ENCODE measurements at places on chromosomes 7 and 10. TPM values are rescaled to one million over a fixed set of nuclear protein-coding genes. Genes with fewer than 3 reads are reported as not detected.

Gene MKX
- total RNA-seq, result 2.3 TPM

Gene CPA1
- 35.4 TPM for total RNA-seq

Gene GJD4
- not detected for total RNA-seq

Gene ZSCAN21
- total RNA-seq, result 7.7 TPM

Gene CCL24
- total RNA-seq, result 15.7 TPM

Gene XRCC2
- total RNA-seq, result 1.3 TPM

DNA sequence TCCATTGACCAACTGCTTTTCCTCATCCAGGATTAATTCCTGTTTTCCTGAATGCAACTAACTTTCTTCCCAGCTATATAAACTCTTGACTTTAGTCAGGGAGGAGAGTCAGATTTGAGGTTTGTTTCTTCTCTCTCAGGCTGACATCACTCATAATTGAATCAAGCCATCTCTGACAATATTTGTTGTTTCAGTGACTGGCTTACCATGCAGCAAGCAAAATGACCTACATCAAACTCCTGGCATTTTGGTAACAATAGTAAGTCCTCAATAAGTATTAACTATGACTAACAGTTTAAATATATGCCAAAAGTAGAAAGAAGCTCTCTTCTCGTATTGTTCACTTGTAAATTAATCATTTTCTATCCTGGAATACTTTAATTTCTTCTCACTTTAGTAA, 625.7 kb upstream of the KCND2 start:
- no peak for DNase-seq

GRCh38 chr10:23047201-23048050, 48.0 kb upstream of the MSRB2 start:
- no peak for DNase-seq

GRCh38 chr7:38679419-38679818, 48.2 kb upstream of the AMPH start:
- no peak for DNase-seq

DNA sequence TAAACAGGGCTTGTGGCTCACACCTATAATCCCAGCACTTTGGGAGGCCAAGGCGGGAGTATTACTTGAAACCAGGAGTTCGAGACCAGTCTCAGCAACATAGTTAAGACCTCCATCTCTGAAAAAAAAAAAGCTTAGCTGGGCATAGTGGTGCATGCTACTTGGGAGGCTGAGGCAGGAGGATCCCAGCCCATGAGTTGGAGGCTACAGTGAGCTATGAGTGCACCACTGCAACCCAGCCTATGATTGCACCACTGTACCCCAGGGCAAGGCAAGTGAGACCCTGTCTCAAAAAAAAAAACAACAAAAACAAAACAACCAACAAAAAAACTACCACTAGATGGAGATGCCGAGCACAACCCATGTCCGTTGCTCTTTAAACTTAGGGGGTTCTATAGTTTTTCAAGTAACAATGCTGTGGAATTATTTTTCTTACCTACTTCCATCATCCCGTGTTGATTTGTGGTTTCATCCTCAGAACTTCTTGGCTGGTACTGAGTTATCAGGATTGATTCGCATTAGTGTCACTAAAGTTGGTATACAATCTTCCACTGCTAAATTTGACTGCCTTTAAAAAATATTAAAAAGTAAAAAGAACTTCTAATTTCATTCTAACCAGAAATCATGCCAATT, 12.2 kb upstream of the REPIN1 start:
- DNase-seq, result no peak

- no peak for DNase-seq
These were observed 67.7 kb upstream of the JCAD start for GRCh38 chr10:30127120-30127541.

DNA sequence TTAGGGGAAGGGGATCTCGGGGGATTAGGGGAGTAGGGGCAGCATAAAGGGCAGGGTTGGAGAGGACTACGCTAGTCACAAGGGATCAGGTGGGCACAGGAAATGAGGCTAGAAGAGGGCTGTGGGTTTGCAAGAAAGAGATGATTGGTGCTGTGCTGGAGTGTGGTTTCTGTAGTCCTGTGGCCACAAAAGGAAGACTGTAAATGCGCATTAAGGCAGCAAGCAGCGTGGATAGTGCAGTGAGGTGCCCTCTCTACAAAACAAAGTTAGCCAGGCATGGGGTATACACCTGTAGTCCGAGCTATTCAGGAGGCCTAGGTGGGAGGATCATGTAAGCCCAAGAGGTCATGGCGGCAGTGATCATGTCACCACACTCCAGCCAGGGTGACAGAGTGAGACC, 212.1 kb downstream of the MLLT10 start:
- no peak for DNase-seq

- DNase-seq, result no peak
These were observed 643.1 kb upstream of the SEMA3D start for GRCh38 chr7:85829817-85830432.

DNA sequence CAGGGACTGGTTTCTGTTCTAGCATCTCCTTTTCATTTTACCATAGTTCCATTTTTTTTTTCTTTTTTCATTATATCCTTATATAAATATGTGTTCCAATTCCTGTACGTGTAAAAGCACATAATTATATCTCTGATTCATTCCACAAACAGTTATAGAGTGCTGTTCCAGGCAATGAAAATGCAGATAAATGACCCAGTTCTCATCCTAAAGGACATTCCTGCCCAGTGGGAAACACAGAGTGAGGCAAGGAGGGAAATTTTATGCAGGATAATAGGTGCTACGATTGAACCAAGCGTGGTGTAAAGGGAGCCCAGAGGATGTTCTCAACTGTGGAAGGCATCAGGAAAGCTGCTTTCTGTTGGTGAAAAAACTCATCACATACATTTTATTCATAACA, 408.1 kb downstream of the GATA3 start:
- DNase-seq, result no peak

DNA sequence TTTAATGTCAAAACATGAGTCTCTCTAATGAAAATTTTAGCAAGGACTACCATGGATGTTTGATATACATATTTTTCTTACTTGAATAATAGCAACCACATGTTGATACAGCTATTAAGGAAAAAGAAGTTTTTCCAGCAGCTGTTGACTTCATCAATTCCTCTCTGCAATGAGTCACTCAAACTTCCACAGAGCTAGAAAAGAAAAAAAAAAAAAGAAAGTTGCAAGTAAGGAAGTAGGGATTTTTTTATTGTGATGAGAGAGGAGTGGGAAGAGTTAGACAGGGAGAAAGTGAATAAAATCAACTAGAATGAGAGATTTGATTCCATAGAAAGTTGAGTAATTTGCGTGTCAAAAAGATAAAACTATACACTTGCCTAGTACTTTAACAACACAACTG, 46.2 kb downstream of the CAV1 start:
- DNase-seq, result no peak

GRCh38 chr7:128446306-128446705, 9.4 kb upstream of the HILPDA start:
- no peak for DNase-seq

DNA sequence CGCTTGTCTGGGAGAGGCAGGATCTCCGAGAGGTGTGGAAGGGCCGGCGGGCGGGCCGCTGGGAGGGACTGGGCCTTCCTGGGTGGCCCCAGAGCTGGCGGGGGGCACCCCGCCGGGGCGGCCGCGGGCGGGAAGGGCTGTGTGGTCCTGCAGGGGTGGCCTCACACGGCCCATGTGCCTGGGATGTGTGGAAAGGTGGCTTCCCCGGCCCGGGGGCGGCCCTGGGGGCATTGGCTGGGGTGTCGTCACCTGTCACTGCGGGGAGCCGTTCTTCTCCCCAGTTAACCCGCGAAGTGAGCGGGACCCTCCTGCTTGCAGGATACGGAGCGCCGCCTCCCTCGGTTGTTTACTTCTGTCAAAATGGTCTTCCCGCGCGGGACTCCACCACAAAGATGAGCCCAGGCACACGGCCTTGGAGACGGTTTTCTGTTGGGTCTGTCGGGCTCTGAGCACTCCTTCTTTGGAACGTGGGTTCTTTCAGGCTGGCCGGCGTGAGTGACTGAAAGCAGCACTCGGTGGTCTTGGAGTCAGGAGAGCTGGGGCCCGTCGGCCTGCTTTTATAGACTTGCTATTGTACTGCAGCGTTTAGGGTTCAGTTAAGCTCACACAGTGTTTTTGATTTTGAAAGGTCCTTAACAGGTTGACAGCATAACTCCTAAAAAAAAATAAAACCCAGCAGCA, 700 bp downstream of the SMC3 start:
- DNase-seq, result peak; percentile 53

GRCh38 chr7:131836733-131837132, 280.3 kb upstream of the PODXL start:
- DNase-seq, result no peak

GRCh38 chr7:98969386-98969785, 91.1 kb downstream of the TRRAP start:
- DNase-seq, result no peak

GRCh38 chr7:78014401-78014800, 215.8 kb downstream of the PHTF2 start:
- no peak for DNase-seq

DNA sequence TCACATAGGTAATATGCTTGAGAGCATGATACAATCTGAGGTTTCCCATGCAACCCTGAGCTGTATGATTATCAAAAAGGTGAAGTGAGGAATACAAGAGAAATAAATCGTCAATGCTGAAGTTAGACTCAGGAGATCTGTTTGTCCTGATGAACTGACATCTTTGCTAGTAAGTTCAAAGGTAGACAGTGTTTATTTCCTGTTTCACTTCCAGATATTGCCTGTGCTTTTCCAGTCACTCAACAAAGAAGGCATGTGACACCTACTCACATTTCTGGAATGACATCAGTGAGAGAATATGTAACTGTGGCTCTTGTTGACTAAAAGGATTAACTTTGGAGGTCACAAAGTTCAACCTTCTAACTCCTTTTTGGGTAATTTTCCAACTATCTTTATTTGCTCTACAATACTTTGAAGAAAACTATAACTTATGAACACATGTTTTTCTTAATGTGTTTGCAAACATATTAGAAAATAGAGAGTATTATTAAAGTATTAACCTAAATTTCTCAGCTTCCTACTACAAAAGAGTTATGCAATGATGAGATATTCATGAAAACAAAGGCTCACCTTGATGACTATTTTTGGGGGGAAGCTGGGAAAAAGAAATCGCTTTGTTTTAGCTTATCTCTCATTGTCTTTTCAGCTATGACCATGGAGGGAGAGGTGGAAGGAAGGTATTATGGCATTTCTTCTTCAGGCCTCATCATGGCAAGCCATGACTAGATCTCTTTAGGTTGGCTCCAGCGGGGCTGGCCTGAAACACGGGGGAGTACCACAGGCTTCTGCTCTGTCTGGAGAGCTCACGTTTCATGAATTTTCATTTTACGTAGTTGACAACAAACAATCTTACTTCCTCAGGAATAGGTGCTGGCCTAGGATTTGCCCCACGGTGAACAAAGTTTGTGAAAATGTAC, 214.7 kb upstream of the SLC26A5 start:
- DNase-seq, result no peak

DNA sequence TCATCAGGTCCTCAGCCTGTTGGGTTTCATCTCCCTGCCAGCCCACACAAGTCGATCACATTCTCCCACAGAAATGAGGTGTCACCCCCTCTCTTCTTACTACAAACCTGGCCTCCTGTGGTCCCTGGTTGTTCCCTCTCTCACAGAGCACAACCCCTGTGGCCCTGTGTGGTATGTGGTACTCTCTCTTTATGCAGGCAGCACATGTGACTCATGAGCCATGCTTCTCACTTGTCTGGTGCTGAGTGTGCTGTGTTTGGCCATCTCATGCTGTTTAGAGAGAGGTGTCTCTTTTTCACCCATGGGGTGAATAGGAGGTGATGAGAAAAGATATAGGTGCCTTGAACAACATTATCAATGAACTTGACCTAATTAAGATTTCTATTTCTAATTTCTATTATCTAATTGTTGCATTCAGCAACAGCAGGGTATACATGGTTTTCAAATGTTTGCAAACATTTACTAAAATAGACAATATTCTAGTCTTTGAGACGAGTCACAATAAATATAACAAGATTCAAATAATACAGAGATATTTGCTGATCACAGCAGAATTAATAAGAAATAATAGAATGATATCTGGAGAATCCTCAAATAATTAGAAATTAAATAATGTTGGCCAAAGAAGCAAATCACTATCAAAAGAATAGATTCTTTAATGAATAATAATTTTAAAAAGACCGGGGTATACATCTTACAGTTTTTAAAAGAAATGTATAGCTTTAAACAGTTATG, 633.8 kb upstream of the IGFBP3 start:
- no peak for DNase-seq

- no peak for DNase-seq
These were observed 267.9 kb downstream of the MAGI2 start for GRCh38 chr7:79185605-79186004.

DNA sequence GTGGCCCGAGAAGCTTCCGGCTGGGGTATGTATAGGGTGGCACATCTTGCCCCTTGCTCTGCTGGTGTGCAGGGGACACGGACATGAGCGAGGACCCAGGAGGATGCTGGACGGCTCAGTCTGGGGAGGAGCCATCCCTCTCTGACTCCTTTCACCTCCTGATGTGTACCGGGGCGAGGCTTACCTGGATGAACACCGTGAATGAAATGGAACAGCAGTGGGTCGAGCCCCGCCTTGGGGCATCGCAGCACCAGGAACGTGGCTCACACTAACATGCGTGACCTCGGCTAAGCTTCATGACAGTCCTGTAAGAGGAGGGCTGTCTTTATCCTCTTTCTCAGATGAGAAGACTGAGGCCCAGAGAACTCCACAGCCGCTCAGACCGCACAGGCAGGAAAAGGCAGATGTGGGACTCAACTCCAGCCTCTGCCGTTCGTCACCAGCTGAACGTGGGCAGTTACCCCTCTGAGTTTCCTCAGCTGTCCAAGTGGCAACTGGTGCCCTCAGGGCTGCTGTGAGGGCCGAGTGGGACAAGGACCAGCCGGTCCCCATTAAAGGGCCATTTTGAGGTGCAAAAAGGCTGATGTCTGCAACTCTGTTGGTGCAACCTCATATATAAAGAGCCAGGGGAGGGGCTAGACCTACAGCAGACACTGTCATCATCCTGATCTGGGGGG, 54.5 kb downstream of the INSIG1 start:
- no peak for DNase-seq

DNA sequence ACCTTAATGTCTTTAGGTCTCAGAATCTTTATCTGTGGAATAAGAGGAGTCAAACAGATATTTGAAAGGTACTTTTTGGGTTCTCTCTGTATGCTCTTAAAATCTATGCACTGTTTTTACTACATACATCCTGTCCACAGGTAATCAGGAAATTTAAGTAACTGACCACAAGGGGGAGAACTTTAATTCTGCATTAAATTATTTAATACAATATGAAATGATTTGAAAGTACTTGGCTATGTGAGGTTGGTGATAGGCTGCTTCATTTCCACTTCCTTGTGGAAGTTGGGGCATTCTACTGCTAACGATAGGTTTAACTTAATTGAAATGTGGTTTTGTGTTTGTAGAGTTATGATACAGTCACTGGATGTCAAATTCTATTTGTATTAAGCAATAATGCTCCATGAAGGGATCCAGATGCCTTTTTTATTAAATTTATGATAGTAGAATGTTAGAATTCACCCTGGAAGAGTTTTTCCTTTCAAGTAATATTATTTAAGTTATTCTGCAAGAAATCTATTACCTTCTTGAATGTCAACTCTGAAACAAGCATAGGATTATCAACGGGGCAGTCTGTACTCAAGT, 6.0 kb downstream of the TEX47 start:
- DNase-seq, result no peak

Measured in colonic mucosa (tissue), 4 donors.